ENCODE measurements at places on chromosomes 4 and X.

- DNase-seq: no peak
Observed at GRCh38 chrX:148572337-148572736, 71.9 kb downstream of the AFF2 start.

DNA sequence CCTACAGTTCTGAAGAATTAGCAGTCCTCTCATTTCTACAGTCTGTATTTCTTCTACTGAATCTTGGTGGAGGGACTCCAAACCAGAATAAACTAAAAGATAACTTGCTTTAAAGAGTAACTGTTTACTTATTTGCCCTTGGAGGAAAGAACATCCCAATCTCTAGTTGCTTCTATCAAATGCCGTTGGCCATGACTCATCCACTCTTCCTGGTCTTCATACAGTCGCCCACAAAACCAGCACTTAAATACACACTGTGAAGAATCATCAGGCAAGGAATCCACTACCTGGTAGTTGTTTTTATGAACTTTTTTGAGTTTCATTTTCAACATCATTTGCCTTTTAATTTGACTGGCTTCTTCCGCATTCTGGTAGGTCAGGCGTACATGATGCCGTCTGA is 14.2 kb downstream of the ZNF518B start:
- DNase-seq: no peak

GRCh38 chr4:123266221-123266620 is 130.4 kb upstream of the SPRY1 start:
- no peak for DNase-seq

DNA sequence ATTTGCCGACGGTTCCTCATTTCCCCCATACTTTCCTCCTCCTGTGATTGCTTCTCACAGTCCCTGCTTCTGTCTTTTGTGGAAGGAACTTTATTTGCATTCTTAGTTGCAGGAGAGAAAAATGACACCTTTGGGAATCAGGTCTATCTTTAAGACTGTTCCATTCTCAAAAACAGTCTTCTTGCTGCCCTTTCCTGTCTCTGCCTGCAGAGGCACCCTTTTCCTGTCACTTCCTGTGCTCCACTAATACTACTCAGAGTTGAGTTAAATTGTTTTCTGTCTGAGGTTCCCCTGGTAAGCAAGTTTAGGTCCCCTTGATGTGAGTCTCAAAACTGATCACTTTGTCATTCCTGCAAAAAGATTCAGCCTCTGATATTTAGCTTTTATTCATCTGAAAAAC is 208.8 kb upstream of the CLNK start:
- peak; percentile 14 for DNase-seq

GRCh38 chr4:127097061-127097460 is 535.7 kb upstream of the INTU start:
- DNase-seq: no peak

DNA sequence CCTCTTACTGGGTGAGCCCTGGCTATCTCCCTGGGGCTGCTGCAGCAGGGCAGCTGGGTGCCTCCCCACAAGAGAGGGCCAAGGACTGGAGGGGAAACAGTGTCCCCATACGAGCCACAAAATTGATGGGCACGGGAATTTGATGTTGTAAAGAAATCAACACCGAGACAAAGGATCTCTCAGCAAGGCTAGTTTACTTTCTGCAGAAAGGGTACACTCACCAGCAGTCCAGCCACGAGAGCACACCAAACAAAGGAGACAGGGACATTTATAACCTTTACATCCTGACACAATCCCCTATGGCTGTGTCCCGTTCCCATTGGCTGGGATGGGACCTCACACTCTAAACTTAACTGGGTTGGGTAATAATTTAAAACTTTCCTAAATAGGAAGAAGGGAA is 25.9 kb downstream of the METAP1 start:
- DNase-seq: no peak

GRCh38 chr4:165027762-165028402 is 3.9 kb upstream of the TRIM60 start:
- no peak for DNase-seq

GRCh38 chrX:107712231-107713202 is 63.1 kb downstream of the TSC22D3 start:
- DNase-seq: peak; percentile 65

DNA sequence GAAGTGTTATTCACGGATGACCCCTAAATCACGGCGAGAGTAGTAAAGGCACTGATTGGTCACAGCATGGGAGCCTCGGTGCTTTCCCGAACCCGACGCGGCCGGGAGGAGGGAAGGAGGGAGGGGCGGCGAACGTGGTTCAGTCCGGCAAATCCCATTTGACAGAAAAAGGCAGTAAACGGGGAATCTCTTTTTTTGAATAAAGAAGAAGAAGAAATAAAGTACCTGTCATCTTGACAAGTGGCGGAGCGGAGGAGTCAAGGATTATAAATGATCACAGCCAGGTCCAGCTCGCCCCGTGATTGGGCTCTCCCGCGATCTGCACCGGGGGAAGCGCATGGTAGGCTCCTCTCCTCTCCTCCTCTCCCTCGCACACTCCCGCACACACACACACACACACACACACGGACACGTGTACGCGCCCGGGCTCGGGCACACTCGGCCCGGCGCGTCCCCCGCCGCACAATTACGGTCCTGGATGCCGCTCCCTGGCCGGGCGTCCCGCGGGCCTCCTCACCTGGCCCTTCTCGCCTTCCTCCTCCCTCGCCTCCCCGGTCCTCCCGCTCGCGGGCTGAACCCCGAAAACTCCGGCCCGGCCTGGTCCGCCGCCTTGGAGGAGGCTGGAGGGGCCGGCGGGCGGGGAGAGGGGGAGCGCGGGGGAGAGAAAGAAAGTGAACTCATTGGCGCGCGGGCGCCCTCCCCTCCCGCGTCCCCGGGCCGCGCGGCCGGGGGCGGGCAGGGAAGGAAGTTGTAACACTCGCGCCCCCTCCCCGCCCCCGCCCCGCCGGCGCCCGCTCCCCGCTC is 99.2 kb upstream of the TENM3 start:
- no peak for DNase-seq

- no peak for DNase-seq
Observed at GRCh38 chr4:159272273-159273140, 169.6 kb downstream of the RAPGEF2 start.

GRCh38 chrX:71282514-71283402 is 677 bp upstream of the NONO start:
- no peak for DNase-seq

- DNase-seq: no peak
Observed at GRCh38 chrX:50567636-50568035, 97.0 kb upstream of the DGKK start.

DNA sequence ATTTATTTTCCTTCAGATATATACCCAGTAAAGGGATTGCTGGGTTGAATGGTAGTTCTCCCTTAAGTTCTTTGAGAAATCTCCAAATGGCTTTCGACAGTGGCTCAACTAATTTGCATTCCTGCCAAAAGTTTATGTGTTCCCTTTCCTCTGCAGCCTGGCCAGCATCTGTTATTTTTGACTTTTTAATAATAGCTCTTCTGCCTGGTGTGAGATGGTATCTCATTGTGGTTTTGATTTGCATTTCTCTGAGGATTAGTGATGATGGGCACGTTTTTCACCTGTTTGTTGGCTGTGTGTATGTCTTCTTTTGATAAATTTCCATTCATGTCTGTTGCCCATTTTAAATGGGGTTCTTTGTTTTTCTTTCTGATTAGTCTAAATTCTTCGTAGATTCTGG is 375.2 kb downstream of the UBE2NL start:
- no peak for DNase-seq

GRCh38 chr4:4852591-4853362 is 6.7 kb upstream of the MSX1 start:
- no peak for DNase-seq

DNA sequence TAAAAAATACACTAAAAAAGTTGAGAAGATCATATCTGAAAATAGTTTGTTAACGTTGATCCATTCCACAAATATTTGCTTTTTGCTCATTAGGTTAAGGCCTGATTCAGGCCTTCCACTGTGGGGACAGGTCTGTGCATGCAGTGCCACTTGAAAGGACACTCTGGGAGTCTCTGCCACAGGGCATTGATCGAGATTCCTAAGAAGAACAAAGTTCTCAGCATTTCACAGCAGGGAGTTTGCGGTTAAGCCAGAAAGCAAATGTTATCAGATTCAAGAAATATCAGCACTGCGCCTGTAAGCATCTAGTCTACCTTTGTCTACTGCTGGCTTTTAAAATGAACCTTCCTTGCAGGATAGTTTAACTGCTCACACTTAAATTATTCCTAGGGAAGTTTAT is 62.2 kb upstream of the TNIP3 start:
- DNase-seq: no peak

GRCh38 chrX:9538544-9539045 is 73.7 kb downstream of the TBL1X start:
- DNase-seq: no peak

DNA sequence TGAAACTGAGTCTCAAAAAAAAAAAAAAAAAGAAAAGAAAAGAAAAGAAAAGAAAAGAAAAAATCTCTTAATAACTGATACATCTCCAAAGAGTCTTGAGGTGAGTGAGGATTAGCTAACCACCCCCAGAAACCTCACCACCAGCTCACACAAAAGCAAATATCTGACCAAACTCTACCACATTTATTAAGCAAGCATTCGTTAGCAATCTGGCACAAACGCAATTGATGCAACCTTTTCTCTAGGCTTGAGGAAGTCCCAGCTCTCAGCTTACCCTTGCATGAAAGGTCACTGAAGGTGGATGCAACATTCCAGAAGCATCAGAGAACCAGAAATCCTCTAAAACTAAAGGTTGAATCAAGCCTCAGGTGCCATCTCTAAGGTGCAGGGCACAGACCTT is 231.9 kb upstream of the BCOR start:
- no peak for DNase-seq

DNA sequence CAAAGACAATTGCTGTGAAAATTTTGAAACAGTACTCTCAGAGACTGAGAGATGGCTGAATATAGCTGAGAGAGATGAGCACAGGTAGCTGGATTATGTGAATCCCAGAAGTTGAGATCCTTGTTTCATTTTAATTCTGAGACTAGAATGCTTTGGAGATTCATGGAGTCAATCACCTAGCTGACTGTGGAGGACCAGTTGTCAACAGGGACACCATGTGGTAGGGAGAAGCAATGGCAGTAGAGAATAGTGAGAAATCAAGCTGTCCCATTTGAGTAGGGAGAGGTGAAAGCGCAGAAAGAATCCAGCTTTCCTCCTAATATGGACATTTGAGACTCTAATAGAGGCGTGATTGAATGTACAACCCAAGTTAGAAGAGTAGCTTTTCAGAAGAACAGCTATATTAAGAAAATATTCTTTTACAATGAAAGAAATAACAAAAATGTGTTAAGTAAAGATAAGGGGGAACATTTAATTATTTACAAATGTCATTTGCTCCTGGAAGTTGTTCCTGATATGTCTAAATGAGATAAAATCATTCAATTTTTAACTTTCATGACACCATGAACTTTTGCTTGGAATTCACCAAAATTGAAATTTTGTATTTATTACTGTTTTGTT is 30.3 kb upstream of the GLRB start:
- no peak for DNase-seq

DNA sequence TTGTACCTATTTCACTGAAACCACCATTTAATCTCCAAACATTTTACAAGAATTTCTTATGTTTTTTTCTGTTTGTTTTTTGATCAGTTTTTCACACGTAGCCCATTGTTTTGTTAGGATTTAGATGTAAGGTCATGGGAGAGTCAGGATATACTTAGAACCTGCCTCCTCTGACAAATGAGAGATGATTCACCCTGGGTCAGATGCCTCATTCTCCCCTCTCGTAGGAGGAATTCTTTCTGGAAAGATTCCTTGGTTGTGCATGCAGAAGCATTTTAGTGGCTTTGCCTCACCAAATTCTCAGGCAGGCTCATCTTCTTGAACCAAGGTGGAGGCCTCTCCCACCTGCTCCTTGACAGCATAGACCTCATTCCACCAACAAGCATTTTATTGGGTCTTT is 599.3 kb downstream of the SPRY1 start:
- no peak for DNase-seq

DNA sequence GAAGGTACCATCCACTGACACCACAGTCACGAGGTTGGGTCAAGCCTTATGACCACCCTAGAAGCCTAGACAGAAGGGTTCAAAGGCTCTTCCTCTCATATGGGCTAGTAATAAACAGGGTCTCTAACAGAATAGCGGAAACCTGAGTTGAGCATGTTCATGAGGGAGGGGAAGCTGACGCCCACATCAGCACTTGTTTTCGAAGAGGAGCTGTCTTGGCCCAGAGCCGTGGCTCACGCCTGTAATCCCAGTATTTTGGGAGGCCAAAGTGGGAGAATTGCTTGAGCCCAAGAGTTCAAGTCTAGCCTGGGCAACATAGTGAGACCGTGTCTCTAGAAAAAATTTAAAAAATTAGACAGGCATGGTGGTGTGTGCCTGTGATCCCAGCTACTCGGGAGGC is 21.5 kb upstream of the TMSB4X start:
- DNase-seq: no peak

DNA sequence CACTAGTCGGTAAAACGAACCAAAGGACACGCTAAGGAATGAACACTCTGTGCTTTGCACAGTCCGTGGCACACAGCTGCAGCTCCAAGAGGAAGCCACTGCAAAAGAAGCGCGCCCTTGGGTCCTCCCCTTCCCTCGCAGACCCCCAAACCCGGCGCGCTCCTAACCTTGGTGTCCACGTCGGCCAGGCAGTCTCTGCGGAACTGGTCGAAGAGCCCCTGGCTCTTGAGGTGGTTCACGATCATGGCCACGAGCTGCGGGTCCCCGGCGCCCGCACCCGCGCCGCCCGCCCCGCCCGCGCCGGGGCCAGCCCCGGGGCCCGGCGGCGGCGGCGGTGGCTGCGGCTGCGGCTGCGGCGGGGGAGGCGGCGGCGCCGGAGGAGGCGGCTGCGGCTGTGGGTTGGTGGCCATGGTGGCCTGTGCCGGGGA is 333 bp downstream of the BOD1L1 start:
- DNase-seq: no peak

GRCh38 chrX:4263030-4263803 is 549.8 kb upstream of the PRKX start:
- DNase-seq: no peak

GRCh38 chr4:121192013-121192412 is 27.9 kb upstream of the TNIP3 start:
- no peak for DNase-seq

DNA sequence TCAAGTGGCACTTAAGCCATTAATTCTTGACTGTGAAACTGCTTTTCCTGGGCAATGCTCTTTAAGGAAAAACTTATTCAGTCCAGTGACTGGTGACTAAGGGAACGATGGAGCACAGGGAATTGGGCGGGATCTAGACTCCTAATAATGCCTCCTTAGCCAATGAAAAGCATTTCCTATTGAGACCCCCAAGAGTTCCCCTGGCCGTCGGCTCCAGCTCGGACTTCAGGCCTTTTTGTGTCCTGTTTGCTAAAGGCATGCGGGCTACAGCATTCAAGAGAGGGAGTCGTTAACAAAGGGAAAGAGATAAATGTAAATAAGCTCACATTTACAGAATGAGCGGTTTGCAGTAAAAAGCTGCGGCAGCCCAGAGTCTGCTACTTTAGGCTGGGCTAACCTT is at the start of gene LPAR4:
Gene LPAR4 (plus strand): TSS at position 232 of the 400 bp plus-strand sequence. CDS start 7,150 bp downstream, outside the sequence.
- no peak for DNase-seq

DNA sequence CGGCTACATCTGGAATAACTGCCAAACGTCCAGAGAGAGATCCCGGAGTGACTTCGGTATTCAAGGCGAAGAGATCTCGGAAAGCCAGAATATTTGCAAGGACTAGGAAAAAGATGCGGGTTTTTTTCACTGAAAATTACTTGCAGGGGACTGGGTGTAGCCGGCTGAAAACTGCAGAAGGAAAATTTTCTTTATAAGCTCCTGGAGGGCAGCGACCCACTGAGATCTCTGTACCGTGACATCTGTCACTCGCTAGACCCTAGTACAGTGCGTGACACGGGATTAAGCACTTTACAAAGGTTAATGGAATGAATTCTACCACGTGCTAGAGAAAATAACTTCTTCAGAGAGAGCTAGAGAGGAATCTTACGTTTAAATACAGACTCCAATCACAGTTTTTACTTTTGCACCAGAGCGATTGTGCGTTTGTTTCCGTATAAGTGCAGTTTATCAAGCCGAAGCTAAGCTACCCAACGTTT is 1.1 kb upstream of the LCORL start:
- no peak for DNase-seq
